Choroid plexus epithelial cell (primary cell): ENCODE measurements at places on chromosomes 13 and 19.

GRCh38 chr19:18478545-18479311 is 40.8 kb upstream of the ISYNA1 start:
- peak; percentile 89 for DNase-seq

GRCh38 chr13:91136806-91137205 is 210.7 kb upstream of the MIR17HG start:
- DNase-seq: no peak

GRCh38 chr19:38285567-38285966 is 18.5 kb upstream of the C19orf33 start:
- peak; percentile 45 for DNase-seq

DNA sequence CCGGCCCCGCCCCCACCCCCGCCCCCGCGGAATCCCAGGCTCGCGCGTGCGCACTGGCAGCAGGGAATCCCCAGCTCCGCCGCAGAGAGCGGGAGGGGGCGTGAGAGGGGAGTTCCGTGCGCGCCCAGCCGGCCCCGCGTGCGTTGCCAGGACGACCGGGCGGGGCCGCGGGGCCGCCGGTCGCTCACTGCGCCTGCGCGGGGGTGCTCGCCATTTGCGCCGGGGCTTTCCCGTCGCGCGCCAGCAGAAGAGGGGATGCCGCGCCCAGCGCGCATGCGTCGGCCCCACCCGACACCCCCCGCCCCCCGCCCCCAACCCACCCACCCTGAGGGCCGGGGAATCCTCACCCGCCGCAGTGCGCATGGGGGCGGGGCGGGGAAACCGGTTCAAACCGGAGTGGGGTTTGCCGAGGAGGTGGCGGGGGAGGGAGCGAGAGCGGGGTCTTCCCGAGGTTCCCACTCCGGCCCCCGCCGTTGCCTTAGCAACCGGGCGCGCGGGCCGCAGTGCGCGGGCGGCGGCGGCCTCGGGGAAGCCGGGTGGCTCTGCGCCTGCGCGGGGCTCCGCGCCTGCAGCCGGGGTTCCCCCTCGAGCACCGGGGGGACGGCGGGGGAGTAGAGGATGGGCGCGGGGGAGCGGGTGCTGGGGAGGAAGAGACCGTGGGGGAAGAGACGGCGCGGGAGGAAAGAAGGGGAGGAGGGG is 15.1 kb downstream of the CCDC124 start:
- DNase-seq: peak; percentile 93

DNA sequence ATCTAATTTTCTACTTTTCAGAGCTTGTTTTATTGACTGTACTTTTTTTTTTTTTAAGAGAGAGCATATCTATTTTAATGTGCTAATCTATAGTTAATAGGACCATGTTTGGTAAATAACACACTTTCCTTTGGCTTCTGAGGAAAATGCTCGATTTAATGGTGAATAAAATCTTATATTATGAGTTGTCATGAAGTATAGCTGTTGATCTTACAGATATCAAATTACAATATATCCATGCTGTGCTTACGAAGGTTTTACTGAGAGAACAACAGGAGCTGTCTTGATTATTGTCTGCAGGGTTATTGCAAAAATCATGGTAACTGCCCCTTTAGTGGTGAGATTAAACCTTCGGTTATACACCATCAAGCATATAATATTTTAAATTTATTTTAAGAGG is 29.6 kb downstream of the URI1 start:
- DNase-seq: no peak

DNA sequence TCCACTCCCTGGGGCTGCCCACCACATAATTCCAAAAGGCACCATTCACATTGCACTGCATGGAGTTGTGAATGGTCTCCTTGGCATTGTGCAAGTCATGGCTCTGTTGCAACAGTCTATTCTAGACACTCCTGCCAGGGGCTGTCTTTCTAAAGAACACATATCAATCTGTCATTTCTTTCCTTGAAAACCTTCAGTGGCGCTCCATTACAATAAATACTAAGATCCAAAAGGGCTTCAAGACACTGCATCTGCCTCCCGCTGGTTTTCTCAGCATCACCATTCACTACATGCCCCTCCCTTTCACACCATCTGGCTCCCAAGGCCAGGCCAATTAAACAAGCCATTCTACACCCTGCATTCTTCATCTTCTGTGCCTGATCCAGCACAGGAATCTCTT is 32.2 kb upstream of the TM9SF2 start:
- DNase-seq: no peak

DNA sequence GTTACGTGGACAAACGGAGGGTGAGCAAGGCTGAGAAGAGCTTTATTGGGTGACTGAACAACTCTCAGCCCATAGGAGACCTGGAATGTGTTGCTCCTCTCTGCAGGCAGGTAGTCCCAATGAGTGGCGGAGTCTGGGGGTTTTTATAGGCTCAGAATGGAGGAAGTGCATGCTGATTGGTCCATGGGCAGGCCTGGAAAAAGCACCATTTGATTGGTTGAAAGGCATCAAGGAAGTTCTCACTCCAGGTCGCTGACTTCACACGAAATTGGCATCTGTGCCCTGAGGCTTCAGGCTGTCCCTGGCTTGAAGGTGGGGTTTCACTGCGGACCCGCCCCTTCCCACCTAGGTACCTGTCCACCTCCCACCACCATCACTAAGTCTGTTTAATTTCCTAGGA is 65.4 kb downstream of the SPATA13 start:
- no peak for DNase-seq

DNA sequence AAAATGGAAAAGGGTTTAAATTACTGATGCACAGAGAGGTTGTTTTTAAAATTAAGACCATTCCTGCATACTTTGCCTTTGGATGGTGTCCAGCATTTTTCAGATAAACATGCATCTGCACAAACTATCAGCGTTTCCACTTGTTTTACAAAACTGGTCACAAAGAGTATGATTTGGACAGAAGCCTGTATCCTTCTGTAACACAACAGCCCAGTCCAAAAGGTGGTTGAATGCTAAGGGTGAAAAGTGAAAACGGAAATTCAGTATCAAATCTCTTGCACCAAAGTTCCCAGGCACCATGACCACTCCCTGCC is 21.7 kb upstream of the DOCK9 start:
- peak; percentile 67 for DNase-seq

- peak; percentile 71 for DNase-seq
Measured at GRCh38 chr19:703651-704446, 4.9 kb upstream of the PALM start.

DNA sequence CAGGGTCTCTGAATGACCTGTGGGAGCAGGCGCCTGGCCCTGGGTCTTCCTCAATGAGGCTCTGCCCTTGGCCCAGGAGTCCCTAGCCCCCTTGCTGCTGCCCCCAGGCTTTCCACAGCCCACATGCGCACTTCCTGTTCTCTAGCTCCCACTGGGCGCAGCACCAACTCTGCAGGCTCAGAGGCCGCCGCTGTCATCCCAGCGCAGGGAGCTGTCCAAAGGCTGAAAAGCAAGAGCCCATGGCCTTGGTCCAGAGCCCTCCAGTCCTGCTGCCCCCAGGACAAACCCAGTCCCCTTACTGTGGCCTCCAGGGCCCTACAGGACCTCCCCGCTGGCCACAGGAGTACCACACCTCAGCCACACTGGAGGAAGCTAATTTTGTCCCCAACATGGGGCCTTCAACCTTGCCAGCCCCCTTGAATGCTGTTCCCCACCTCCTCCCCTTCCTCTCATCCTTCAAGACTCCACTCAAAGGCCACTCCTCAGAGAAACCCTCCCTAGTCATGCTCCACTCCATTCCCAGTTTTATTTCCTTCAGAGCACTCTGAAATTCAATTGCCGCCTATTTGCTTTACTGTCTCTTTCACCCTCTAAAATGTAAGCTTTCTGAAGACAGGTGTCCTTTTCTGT is 8.0 kb upstream of the POU2F2 start:
- peak; percentile 83 for DNase-seq

DNA sequence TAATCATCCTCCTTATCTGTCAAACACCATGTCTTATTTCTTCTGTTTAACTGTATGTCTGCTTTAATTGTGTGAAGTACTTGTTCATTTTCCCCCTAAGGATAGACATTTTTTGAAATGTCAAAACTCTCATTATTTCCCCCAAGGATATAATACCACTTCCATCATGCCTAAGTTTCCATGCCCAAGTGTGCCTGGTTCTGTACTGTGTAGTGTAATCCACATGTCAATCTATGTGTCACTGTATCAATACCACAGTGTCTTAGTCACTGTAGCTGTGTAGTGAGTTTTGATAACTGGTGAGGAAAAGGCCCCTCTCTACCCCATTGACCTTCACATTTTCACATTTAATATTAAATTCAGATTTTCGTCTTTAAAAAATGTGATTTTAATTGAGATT is 1265.5 kb downstream of the PCDH9 start:
- no peak for DNase-seq

DNA sequence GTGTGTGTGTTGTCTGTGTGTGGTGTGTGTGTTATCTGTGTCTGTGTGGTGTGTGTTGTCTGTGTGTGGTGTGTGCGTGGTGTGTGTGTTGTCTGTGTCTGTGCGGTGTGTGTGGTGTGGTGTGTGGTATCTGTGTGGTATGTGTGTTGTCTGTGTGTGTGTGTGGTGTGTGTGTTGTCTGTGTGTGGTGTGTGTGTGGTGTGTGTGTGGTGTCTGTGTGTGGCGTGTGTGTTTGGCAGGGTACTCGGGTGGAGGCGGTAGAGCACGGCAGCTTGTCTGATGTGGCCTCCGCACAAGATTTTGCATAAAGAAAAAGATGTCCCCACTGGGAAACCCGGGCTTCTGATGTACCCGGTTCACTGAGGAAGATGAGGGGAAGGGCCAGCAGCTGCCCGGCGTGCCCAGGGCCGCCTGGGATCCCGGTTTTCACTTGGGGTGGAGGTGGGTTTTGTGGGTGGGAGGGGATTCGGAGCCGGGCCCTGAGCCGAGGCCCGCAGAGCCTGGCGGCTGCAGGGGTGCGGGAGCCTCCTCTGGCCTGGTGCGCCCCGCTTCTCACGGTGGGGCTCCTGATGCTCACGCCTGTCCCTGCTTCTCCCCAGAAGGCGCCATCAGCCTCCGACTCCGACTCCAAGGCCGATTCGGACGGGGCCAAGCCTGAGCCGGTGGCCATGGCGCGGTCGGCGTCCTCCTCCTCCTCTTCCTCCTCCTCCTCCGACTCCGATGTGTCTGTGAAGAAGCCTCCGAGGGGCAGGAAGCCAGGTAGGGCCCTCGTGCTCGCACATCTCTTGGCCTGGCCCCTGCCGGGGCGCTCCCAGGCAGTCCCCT is 21.2 kb downstream of the HDGFL2 start:
- no peak for DNase-seq

- peak; percentile 22 for DNase-seq
Measured at GRCh38 chr13:39486758-39487157, 116.2 kb downstream of the LHFPL6 start.

- DNase-seq: no peak
Measured at GRCh38 chr13:79621449-79621848, 140.5 kb downstream of the NDFIP2 start.

GRCh38 chr19:34493649-34494044 is 12.1 kb downstream of the WTIP start:
- no peak for DNase-seq

DNA sequence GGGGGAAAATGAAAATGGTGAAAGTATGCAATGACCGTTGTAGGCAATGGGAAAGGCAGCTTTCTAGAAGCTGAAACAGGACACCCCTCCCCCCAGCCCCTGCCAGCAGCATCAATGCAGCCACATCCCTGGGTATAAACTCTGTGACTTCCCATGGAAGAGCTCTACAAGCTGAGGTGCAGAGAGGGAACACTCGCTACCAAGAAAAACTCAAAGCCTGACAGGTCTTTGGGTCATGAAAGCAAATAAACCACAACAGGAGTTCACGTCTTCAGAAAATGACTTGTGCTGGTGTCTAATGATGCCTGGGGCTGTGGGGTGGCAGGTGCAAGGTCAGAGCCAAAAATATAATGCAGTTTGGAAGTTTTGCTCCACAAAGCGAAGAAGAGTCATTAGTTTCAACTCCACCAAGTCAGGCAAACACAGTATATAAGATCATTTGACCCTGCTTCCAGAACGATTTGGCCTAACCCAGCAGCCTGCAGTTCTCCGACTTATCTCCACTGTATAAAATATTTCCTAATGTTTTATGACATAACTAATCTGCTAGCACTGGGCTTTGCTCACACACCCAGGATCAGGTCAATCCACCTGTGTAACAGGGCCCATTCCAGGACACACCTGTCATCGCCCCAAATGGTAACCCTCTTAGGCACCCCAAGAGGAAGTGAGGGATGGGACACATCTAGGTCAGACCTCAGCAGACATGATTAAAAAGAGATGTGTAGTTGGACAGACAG is 102.1 kb downstream of the IRS2 start:
- DNase-seq: no peak

GRCh38 chr19:21611659-21612402 is 106.4 kb downstream of the ZNF429 start:
- DNase-seq: no peak
